Activated T-helper 2 cell treated with anti-CD3 and anti-CD28 coated beads, Interferon-gamma antibody, Interleukin-2, Interleukin-4, amounts not matched to agents 10 μg/mL and 5 μg/mL and 100 μg/mL, durations not matched to agents 14 hours and 24 hours and 36 hours (primary cell): ENCODE measurements at places on chromosomes 5 and 9.

GRCh38 chr5:149702607-149702933, 27.5 kb upstream of the PPARGC1B start:
- DNase-seq, result no peak
- no peak overlapping the region for H3K27ac ChIP-seq
- no peak overlapping the region for H3K4me3 ChIP-seq
- H3K36me3 ChIP-seq, result no peaks in the 10 kb centered on the region

DNA sequence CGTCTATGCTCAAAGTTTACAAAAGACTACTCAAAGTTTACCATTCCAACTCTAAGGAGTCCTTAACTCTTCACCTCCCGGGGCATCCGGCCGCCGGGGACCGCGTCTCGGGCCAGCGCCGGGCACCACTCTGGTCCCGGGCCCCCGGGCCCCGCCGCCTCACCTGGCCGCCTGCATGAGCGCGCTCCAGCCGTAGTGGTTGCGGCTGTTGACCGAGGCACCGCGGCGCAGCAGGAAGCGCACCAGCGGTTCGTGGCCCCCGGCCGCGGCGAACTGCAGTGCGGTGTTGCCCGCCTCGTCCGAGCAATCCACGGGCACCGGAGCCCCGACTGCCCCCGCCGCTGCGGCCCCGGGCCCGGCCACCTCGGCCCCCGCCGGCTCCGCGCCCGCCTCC, 388 bp downstream of the ANKS6 start:
- H3K27me3 ChIP-seq, result peaks cover 28% of the 10 kb centered on the region
- H3K36me3 ChIP-seq, result peaks cover 10% of the 10 kb centered on the region
- H3K4me1 ChIP-seq, result peaks cover 23% of the 10 kb centered on the region
- no peak for DNase-seq
- H3K27ac ChIP-seq, result no peak overlapping the region

GRCh38 chr5:127683008-127683407, 20.2 kb upstream of the CCDC192 start:
- no peaks in the 10 kb centered on the region for H3K36me3 ChIP-seq
- H3K27me3 ChIP-seq, result no peaks in the 10 kb centered on the region
- H3K4me3 ChIP-seq, result no peak overlapping the region
- H3K4me1 ChIP-seq, result no peaks in the 10 kb centered on the region
- no peak for DNase-seq

DNA sequence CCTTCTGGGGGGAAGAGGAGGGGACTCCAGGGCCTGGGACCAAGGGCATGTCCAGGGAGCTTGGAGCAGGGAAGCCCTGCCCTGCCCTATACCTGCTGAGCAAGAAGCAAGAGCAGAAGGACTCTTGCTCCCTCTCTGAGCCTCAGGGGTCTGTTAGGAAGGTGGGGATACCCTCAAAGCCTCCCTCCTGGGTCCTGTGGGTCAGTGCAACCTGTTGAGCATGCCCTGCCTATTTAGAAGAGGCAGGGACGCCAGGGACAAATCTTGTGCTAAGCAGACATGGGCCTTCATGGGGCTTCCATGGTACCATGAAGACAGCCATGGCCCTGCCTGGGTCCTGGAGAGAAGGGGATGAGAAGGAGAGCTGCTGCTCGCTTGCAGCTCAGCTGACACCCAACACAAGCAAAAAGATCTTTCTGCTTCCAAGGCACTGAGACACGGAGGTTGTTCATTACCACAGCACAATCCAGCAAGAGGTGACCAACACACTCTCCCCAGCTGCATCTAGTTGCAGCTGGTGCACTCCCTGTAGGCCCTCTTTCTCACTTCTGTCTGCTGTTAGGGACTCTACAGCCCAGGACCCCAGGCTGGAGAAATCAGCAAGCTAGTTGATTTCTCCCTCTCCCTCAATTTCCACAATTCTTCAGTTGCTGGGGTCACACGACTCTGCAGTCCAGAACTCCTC, 39.3 kb downstream of the C9orf50 start:
- peaks cover 66% of the 10 kb centered on the region for H3K4me1 ChIP-seq
- no peak overlapping the region for H3K27ac ChIP-seq
- H3K27me3 ChIP-seq, result no peaks in the 10 kb centered on the region
- no peaks in the 10 kb centered on the region for H3K36me3 ChIP-seq
- no peak for DNase-seq
- no peak overlapping the region for H3K4me3 ChIP-seq

GRCh38 chr5:140828362-140828737, 590 bp downstream of the PCDHA6 start:
- no peaks in the 10 kb centered on the region for H3K27me3 ChIP-seq
- H3K4me1 ChIP-seq, result no peaks in the 10 kb centered on the region
- H3K36me3 ChIP-seq, result no peaks in the 10 kb centered on the region

GRCh38 chr9:77977210-77977611, 54.4 kb downstream of the GNAQ start:
- DNase-seq, result peak; percentile 34
- H3K36me3 ChIP-seq, result peaks cover 2% of the 10 kb centered on the region
- H3K27me3 ChIP-seq, result no peaks in the 10 kb centered on the region

- no peaks in the 10 kb centered on the region for H3K27me3 ChIP-seq
- no peak overlapping the region for H3K4me3 ChIP-seq
- no peak for DNase-seq
- no peak overlapping the region for H3K27ac ChIP-seq
- peaks cover 79% of the 10 kb centered on the region for H3K36me3 ChIP-seq
- peaks cover 28% of the 10 kb centered on the region for H3K4me1 ChIP-seq
These were observed 37.1 kb upstream of the RAPGEF6 start for GRCh38 chr5:131671994-131672655.

GRCh38 chr9:126861707-126862103, 1.3 kb downstream of the ZBTB34 start:
- DNase-seq, result no peak
- peaks cover 18% of the 10 kb centered on the region for H3K4me1 ChIP-seq
- H3K27me3 ChIP-seq, result peaks cover 15% of the 10 kb centered on the region
- peak overlapping the region; percentile 54 for H3K27ac ChIP-seq
- H3K36me3 ChIP-seq, result peaks cover 21% of the 10 kb centered on the region
- peak overlapping the region; percentile 84 for H3K4me3 ChIP-seq
